ENCODE measurements at places on chromosomes 1 and 21. TPM values are rescaled to one million over a fixed set of nuclear protein-coding genes. Genes with fewer than 3 reads are reported as not detected.

DNA sequence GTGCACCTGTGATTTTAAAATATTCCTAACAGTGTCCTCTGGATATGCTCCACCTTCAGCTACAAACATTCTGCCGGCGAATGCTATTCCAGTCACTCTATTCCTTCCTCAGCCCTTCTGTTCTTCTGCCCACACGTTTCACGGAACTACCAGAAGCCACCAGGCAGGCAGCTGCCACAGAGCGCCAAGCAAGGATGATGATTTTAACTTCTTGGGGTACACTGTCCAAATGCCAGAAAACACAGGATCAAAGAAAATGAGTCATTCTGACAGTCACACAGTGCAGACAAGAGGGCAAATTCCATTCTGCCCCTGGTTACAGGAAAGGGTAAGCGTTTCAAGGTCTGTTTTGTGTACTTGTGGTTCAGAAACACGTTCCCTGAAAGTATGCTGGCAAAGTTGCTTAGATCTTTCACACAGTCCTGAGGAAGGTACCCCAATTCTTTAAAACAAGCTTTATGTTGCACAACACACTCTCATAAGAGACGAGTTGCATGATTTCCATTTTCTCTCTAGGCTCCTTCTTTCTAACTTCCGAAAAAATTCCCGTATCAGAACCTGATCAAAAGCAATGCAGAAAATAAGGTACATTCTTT lies 508.3 kb upstream of the PKN2 start:
- H3K4me1 ChIP-seq = peaks cover 2% of the 10 kb centered on the region
- H3K4me3 ChIP-seq = no peak overlapping the region
- DNase-seq = no peak
- H3K36me3 ChIP-seq = no peaks in the 10 kb centered on the region

DNA sequence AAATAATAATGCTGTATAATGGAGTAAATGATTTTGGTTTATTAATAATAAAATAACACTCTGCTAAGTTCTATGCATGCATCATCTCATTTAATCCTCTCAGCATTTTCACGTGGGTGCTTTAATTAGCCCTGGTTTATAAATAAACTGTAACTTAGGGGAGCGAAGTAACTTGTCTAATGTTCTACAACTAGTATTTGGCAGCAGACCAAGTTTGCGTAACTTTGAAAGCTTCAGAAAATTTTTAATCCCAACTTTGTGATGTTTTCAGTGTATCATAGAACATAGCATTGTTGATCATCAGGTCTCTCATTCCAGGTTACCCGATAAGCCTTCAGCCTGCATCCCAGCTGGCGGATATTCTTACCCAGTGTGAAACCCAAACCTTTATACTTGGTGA lies 322.4 kb upstream of the SGIP1 start:
- no peaks in the 10 kb centered on the region for H3K4me1 ChIP-seq
- H3K36me3 ChIP-seq = no peaks in the 10 kb centered on the region
- DNase-seq = no peak
- H3K4me3 ChIP-seq = no peak overlapping the region

DNA sequence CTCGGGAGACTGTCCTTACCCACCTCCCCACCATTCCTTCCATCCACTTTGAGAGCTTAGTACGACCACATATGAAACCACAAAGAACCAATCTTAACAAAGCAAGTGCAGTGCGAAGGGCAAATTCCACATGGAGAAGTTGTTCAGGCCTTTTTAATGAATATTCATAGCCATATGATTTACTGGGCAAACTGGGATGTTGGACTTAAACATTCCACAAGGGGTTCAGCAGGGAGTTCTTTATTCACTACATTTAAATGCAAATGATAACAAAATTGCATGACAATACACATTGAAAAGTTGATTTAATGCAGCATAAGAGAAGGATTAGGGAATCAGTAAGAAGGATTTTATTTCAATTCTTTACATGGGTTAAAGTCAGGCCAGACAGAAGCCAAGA lies 14.7 kb downstream of the NMNAT2 start:
- H3K27ac ChIP-seq = no peak overlapping the region
- H3K4me1 ChIP-seq = no peaks in the 10 kb centered on the region
- H3K36me3 ChIP-seq = no peaks in the 10 kb centered on the region
- H3K27me3 ChIP-seq = peaks cover 5% of the 10 kb centered on the region
- no peak for DNase-seq

GRCh38 chr1:155383406-155383805 lies 62.7 kb downstream of the RUSC1 start:
- DNase-seq = no peak
- H3K36me3 ChIP-seq = no peaks in the 10 kb centered on the region
- H3K27me3 ChIP-seq = no peaks in the 10 kb centered on the region
- H3K4me3 ChIP-seq = no peak overlapping the region

- no peaks in the 10 kb centered on the region for H3K4me1 ChIP-seq
- H3K27ac ChIP-seq = no peak overlapping the region
These were observed 42.4 kb upstream of the LRRC52 start for GRCh38 chr1:165501330-165501969.

DNA sequence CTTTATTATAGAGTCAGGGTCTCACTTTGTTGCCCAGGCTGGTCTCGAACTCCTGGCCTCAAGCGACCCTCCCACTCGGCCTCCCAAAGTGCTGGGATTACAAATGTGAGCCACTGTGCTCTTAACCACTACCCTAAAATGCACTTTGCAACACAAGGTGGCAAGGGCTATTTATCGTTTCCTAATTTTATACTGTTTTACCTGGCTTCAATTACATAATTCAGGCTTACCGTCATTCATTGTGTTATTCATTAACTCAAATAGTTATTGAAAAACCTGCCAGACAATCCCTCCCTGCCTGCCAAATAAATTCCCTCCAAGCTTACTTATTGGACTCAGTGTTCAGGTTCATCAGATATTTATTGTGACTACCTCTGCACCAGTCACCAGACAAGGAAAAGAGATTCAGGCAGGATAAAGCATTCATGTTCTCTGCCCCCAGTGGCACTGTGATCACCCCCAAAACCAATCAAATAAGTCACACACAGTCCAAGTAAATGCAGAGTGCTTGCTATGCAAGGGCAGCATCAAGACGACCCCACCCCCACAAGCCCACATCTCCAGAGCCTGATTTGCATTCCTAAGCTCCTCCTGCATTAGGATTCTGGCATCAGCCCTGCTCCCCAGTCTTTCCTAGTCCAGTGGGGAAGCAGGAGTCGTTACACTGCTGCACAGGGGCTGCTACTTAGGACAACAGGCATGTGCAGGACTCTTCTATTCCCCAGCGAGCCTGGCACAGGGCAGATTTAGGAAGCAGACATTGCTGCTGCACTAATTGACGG lies 8.1 kb downstream of the PAQR7 start:
- no peak for DNase-seq
- H3K27ac ChIP-seq = no peak overlapping the region
- peaks cover 9% of the 10 kb centered on the region for H3K4me1 ChIP-seq
- no peaks in the 10 kb centered on the region for H3K36me3 ChIP-seq

DNA sequence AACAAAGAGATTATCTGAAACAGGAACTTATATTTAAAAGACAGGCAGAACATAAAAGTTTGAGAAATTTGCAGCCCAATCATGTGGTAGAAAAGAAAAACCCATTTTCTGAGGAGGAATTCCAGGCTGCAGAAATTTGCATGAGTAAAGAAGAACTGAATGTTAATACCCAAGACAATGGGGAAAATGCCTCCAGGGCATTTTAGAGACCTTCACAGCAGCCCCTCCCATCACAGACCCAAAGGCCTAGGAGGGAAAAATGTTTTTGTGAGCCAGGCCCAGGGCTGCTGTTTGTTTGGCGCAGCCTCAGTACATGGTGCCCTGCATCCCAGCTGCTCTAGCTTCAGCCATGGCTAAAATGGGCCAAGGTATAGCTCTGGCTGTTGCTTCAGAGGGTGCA lies 554.3 kb upstream of the CHRM3 start:
- no peak overlapping the region for H3K4me3 ChIP-seq
- H3K4me1 ChIP-seq = no peaks in the 10 kb centered on the region
- H3K36me3 ChIP-seq = no peaks in the 10 kb centered on the region
- no peak overlapping the region for H3K27ac ChIP-seq
- H3K27me3 ChIP-seq = no peaks in the 10 kb centered on the region

- peak; percentile 63 for DNase-seq
- H3K27ac ChIP-seq = no peak overlapping the region
- no peaks in the 10 kb centered on the region for H3K36me3 ChIP-seq
- no peaks in the 10 kb centered on the region for H3K4me1 ChIP-seq
- H3K4me3 ChIP-seq = no peak overlapping the region
These were observed 459.8 kb downstream of the KCNT2 start for GRCh38 chr1:196148367-196148970.

- no peak overlapping the region for H3K27ac ChIP-seq
- H3K4me1 ChIP-seq = no peaks in the 10 kb centered on the region
- no peak overlapping the region for H3K4me3 ChIP-seq
- peaks cover 9% of the 10 kb centered on the region for H3K36me3 ChIP-seq
- H3K27me3 ChIP-seq = no peaks in the 10 kb centered on the region
These were observed 287.6 kb downstream of the AKT3 start for GRCh38 chr1:243562473-243562872.

DNA sequence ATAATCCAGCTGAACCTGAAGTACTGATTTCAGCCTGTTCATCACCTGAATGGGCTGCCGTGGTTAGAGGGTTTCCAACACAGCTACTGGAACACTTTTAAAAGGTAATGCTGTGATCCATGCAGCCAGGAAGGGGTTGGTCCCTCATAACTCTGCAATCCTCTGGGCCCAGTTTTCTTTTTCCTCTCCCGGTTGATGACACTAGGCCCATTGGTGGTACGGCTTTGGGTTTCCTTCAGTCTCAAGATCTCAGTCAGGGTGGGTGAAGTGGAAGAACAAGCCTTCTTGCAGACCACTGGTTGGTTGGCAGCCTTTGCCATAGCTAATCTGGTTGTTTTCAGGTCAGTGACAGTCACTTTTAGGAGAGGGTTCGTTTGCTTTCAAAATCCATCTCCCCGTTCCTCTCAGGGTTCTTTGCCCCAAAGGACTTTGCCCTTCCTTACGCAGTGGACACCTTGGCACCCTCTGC lies 502 bp upstream of the SLC35A3 start:
- peaks cover 11% of the 10 kb centered on the region for H3K4me1 ChIP-seq
- DNase-seq = no peak
- no peaks in the 10 kb centered on the region for H3K36me3 ChIP-seq
- peak overlapping the region; percentile 25 for H3K27ac ChIP-seq

The CLCA1 gene
- total RNA-seq = not detected

The SV2A gene
- 5.4 TPM for total RNA-seq

The LGR6 gene
- total RNA-seq = not detected

The FASLG gene
- not detected for total RNA-seq

The ACKR1 gene
- total RNA-seq = 0.15 TPM

The RGS8 gene
- total RNA-seq = not detected

The BEND5 gene
- total RNA-seq = not detected

The LDLRAD2 gene
- 0.42 TPM for total RNA-seq

The OR2T35 gene
- not detected for total RNA-seq
